Breast epithelium (tissue), 4 donors: ENCODE measurements at places on chromosomes 3 and 15. TPM values are rescaled to one million over a fixed set of nuclear protein-coding genes. Genes with fewer than 3 reads are reported as not detected.

GRCh38 chr3:118618247-118619040, 416.2 kb downstream of the IGSF11 start:
- no peak for DNase-seq

DNA sequence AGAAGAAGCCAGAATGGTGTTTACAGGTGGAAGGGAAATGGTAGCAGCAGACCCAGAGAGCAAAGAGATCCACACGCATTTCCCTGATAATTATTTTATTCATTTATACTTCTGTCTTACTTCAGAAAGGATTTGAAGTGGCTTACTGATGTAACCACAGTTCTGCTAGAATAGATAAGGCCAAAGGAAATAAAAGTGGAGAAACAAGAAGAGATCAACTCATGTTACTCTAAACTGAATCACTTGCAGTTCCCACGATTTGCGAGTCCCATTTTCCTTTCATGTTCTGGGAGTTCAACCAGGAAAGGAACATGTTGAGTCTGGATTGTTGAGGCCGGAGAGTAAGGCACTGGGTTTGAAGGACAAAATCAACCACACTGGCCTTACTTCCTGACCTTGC, 151.8 kb downstream of the MYRIP start:
- no peak for DNase-seq

Gene SLC22A13
- total RNA-seq, result 0.59 TPM

DNA sequence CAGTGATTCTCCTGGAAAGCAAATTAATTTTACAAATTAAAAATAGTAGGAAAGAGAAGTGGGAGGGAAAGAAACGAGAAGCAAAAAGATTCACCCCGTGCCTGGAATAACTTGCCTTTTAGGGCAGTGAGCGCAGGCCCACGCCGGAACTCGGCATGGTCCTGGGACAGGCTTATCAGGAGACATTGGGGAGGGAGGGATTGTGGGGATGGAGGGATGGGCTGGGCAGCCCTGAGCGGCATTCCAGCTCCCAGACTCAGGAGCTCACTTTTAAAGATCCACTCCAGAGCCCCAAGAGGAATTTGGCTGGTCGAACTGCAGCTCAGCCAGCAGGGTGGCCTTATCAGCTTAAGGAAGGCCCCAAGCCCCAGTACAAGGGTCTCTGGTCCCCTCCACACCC, 117.9 kb downstream of the ADCY5 start:
- DNase-seq, result no peak

DNA sequence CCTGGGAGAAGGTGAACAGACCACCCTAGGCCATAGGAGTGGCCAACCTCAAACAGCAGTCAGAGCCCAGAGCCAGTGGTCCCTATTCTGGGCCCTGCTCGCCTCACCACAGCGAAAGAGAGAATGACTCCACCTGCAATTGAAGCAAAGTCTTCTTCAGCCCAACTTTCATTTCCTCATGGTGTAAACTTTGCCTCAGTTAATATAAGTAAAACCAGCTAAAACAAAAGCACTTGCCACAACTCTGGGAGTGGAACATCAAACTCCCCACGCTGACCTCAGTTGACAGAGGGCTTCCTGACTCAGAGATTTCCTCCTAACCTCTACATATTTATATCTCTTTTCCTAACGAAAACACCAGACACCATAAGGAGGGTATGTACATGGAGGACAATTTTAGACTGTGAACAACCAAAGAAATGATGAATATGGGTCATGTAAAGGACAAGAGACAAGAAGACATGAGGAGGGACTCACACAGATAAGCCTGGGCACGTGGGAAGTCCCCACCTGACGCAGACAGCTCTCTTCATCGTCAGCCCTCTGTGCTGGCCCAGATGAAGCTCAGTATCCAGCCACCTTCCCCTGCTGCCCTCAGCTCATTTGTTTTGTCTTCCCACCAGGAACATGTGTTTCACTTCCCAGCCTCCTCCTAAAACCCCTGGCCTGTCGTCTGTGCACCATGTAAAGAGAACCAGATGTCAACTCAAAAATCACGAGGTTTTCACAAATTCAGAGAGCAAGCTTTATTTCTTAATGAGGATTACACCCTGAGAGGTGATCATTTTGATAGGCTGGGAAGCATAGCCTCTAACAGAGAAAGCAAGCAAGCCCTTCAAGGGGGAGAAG, 140.9 kb downstream of the KCNMB2 start:
- DNase-seq, result no peak
